ENCODE measurements at places on chromosomes 7 and 10.

DNA sequence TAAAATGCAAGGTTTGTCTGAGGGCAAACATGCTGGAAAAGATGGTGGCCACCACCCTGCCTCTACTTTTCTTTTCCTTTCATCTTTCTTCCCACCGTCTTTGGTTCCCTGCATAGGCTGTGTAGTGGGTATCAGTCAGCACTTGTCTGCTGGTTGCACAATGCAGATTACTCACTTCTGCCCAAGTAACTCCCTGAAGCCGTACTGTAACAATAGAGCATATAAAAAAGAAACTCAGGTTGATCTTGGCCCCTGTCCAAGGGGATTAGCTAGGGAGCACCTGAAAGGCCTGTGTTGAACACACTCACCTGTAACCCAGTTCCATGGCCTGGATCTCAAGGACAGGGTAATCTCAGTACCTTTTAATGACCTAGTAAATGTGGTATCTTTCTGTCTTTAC, 533.0 kb upstream of the GALNT17 start:
- H3K27me3 ChIP-seq: peaks cover 31% of the 10 kb centered on the region
- peak overlapping the region; percentile 22 for H3K27ac ChIP-seq
- no peaks in the 10 kb centered on the region for H3K36me3 ChIP-seq

GRCh38 chr10:63228237-63228636, 95.1 kb downstream of the NRBF2 start:
- H3K36me3 ChIP-seq: no peaks in the 10 kb centered on the region
- peaks cover 17% of the 10 kb centered on the region for H3K4me1 ChIP-seq
- H3K4me3 ChIP-seq: no peak overlapping the region
- no peak for DNase-seq
- no peak overlapping the region for H3K27ac ChIP-seq

- no peaks in the 10 kb centered on the region for H3K27me3 ChIP-seq
- DNase-seq: no peak
- H3K4me1 ChIP-seq: no peaks in the 10 kb centered on the region
Measured at GRCh38 chr7:73451780-73452398, 18.3 kb downstream of the FZD9 start.

- no peak overlapping the region for H3K4me3 ChIP-seq
- peak overlapping the region; percentile 70 for H3K27ac ChIP-seq
- no peak for DNase-seq
- no peaks in the 10 kb centered on the region for H3K36me3 ChIP-seq
- no peaks in the 10 kb centered on the region for H3K27me3 ChIP-seq
Measured at GRCh38 chr10:66748217-66748616, 177.6 kb upstream of the LRRTM3 start.

DNA sequence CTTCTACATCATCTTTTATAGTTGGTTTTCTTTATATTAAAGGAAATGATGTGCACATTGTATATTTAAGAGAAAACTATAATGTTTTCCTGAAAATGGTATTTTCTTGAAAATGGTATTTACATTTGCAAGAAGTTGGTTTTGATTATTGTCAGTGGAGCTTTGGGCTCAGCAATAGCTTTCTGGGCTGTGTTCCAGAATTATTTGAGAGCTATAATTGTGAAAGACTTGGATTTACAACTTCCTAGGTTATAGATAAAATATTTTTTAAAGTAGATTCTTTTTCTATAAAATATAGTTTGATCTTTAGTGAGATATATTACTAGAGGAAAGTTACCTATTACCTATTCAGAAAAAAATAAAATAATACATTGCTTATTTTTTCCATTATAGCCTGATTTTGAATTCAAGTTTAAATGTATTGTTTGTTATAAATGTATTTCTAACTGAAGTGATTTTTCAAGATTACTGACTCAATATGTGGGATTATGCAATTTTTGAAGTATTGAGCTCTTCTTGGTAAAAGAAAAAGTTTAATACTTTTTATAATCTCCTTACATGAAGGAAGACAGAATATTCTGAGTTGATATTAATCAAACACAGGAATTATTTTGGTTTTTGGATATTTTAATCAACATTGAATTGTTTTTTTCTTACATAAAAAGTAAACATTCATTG, 20.2 kb downstream of the GNAI1 start:
- DNase-seq: no peak
- peaks cover 60% of the 10 kb centered on the region for H3K4me1 ChIP-seq
- 0 out of 2 replicates have a peak, but pooled peaks cover 4% of the 10 kb centered on the region for H3K36me3 ChIP-seq
- H3K27ac ChIP-seq: peak overlapping the region; percentile 87
- no peak overlapping the region for H3K4me3 ChIP-seq

- H3K4me1 ChIP-seq: peaks cover 9% of the 10 kb centered on the region
- no peaks in the 10 kb centered on the region for H3K36me3 ChIP-seq
- H3K27ac ChIP-seq: no peak overlapping the region
- no peak overlapping the region for H3K4me3 ChIP-seq
- no peaks in the 10 kb centered on the region for H3K27me3 ChIP-seq
- no peak for DNase-seq
Measured at GRCh38 chr7:124532166-124532565, 233.4 kb downstream of the GPR37 start.

Measured in RWPE2 (cell line).